ENCODE measurements at places on chromosomes 12 and 14.

DNA sequence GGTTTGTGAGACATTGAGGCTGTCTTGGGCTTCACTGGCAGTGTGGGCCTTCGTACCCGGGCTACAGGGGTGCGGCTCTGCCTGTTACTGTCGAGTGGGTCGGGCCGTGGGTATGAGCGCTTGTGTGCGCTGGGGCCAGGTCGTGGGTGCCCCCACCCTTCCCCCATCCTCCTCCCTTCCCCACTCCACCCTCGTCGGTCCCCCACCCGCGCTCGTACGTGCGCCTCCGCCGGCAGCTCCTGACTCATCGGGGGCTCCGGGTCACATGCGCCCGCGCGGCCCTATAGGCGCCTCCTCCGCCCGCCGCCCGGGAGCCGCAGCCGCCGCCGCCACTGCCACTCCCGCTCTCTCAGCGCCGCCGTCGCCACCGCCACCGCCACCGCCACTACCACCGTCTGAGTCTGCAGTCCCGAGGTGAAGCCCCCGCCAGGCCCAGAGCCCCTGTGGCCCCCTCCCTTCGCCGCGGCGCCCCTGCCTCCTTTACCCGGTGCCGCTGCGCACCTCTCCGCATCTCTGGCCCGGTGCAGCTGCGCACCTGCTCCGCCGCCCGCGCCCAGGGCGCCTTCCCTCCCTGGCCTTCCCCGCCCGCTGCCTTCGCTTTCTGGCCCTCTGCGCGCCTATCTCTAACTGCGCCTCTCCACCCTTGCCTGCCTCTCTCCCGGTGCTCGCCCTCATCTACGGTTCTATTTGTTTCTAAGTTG, at the start of gene ENO2:
Gene ENO2, plus strand, starts transcription at position 335 of the 701 bp plus-strand sequence. CDS start 1,253 bp downstream, outside the sequence.
- DNase-seq: peak; percentile 73

DNA sequence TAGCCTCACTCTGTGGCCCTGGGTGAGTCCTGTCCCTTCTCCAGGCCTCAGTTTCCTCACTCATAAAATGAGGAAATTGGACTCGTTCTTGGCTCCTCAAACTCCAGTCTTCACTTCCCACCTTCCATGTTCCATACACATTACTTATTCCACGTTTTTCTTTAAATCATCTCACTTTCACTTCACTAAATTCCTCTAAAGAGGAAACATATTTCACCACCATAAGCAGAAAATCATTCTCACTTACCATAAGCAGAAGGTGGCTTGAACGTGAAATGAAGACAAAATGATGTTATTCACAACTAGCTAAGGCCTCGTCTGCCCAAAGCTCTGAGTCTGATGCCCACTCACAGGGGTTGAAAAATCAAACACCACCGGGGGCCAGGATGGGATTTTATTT, 278.3 kb downstream of the ADGRD1 start:
- no peak for DNase-seq

GRCh38 chr12:5965950-5966383, 20.9 kb upstream of the ANO2 start:
- no peak for DNase-seq

DNA sequence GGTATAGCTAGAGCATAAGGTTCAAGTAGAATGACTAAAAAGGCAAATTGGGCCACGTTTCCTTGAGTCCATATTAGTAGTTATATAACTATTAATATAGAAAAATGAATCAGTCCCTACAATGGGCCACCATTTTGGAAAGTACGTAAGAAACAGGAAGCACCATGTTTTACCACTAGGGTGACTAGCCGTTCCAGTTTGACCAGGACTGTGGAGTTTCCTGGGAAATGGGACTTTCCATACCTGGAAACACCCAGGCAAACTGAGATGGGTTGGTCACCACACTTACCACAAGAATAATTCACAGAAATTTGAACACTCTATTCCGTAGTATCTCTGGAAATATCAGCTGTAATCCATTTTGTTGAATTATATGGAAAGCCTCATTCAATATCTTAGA, 2.1 kb upstream of the MAGOHB start:
- no peak for DNase-seq

DNA sequence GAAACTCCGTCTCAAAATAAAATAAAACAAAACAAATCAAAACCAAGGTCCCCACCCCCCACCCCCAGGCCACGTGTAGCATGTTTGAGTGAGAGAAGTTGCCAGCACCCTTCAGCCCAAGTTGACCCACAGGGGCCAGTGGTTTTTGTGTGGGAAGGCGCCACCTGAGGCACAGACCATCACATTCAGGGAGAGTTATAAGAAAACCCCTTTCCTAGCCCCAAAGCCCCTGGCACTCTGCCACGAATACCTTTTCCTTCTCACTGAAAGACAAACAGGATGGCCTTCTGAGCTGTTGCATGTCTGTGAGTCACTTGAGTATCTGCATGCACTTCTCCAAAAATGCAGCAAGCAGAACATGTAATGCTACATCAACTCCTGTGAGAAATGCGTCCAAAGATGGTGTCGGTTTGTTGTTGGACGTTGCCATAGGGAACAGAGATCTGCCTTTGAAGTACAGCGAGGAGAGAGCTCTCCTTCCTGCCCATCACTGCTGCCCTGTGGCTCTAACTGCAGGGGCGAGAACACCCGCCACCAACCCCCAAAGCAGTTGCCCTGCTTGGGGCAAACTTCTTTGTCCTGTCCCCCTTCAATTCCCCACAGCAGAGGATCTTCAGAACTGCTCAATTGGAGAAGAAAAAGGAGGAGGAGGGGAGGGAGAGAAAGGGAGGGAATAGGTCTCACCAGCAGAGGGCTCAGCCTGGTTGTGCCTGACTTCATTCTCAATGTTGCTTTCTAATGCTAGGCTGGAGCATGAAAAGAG, 2.7 kb upstream of the TRAF3 start:
- peak; percentile 31 for DNase-seq

DNA sequence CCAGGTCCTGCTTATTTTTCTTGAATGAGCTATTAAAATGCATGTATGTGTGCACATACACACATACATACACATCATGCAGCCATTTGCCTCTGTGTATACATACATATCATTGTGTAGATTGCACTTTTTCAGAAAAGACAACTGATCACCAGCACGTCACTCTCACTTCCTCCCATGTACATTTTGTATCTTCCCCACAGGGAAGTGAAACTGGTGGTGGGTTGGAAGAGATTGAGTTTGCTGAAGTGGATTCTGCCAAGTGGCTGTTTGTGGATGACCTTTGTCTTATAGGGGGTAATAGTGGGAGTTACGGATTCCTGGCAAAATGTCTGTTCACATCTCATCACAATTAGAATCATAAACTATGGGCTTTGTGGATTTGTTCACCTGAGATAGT, 448.6 kb downstream of the RAD51B start:
- DNase-seq: no peak
